Thymus (tissue), 14 donors: ENCODE measurements at places on chromosomes 6 and 20. TPM values are rescaled to one million over a fixed set of nuclear protein-coding genes. Genes with fewer than 3 reads are reported as not detected.

- peaks cover 75% of the 10 kb centered on the region for H3K27me3 ChIP-seq
- no peaks in the 10 kb centered on the region for H3K4me1 ChIP-seq
- DNase-seq, result no peak
- no peak overlapping the region for H3K27ac ChIP-seq
- H3K4me3 ChIP-seq, result no peak overlapping the region
- H3K36me3 ChIP-seq, result no peaks in the 10 kb centered on the region
These were observed 15.0 kb upstream of the ABHD16B start for GRCh38 chr20:63846128-63846771.

DNA sequence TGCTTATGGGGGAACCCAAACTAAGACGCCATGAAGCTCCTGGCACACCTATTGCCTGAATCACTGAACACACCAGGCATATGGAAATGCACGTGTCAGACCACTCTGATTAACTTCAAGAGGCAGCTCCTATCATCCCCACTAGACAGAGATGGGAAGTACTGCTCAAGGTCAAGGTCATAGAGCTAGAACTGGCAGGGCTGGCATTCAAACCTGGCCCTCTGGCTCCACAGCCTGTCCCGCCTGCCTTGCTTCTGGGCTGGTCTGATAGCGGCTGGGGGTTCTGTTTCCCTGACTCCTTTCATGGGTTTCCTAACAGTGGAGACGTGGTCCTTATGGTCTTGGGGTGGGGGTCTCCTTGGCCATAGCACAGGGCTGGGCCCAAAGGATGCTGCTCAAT, 22.6 kb upstream of the DSN1 start:
- H3K27me3 ChIP-seq, result no peaks in the 10 kb centered on the region
- DNase-seq, result no peak
- H3K4me3 ChIP-seq, result no peak overlapping the region
- H3K4me1 ChIP-seq, result no peaks in the 10 kb centered on the region

DNA sequence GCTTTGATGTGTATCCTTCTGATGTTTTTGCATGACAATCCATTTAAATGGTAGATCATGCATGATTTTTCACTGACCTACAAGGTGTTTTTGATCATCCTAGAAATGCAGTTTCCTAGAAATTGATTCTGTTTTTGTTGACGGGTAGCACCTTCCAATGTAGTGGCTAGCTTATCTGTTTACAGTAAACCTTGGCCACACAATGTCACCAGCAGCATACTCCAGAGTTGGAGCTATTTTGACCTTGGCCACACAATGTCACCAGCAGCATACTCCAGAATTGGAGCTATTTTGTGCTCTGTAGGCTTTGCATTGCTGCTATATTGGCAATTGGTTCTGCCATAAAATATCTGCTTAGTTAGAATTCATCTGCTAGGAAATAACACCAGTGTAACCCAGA, 74.6 kb upstream of the NAA20 start:
- no peaks in the 10 kb centered on the region for H3K36me3 ChIP-seq
- no peak for DNase-seq
- H3K27me3 ChIP-seq, result no peaks in the 10 kb centered on the region
- no peak overlapping the region for H3K4me3 ChIP-seq
- H3K4me1 ChIP-seq, result no peaks in the 10 kb centered on the region
- no peak overlapping the region for H3K27ac ChIP-seq

DNA sequence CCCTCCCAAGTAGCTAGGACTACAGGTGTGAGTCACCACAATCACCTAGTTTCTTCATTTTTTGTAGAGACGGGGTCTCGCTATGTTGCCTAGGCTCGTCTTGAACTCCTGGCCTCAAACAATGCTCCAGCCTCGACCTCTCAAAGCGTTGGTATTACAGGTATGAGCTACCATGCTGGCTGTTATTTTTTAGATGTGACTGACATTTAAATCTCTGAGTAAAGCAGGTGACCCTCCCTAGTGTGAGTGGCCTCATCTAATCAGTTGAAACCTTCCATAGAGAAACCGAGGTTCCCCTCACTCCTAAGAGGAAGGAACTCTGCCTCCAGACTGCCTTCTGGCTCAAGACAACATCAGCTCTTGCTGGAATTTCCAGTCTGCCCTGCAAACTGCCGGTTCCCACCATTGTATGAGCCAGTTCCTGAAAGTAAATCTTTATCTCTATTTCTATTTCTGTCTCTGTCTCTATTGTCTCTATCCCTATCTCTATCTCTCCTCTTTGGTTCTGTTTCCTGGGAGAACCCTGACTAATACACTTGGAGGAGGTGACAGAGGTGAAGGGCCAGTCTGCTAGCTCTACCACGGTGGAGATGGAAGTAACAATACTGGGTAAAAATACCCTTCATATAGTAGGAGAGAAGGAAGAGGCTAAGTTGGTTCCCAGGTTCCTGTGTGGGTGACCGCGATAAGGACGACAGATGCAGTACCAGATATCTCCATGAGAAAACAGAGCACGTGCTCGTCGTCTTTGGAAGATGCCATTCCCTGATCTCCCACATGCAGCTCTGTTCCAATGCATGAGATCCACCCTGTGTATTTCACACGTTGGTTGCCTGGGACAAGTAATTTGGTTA, 81.0 kb downstream of the MYB start:
- H3K27me3 ChIP-seq, result no peaks in the 10 kb centered on the region
- H3K27ac ChIP-seq, result no peak overlapping the region
- DNase-seq, result no peak
- peaks cover 33% of the 10 kb centered on the region for H3K4me1 ChIP-seq
- H3K4me3 ChIP-seq, result no peak overlapping the region

- no peaks in the 10 kb centered on the region for H3K36me3 ChIP-seq
- no peak for DNase-seq
- no peak overlapping the region for H3K27ac ChIP-seq
- H3K4me3 ChIP-seq, result no peak overlapping the region
- H3K4me1 ChIP-seq, result no peaks in the 10 kb centered on the region
- no peaks in the 10 kb centered on the region for H3K27me3 ChIP-seq
These were observed 78.0 kb downstream of the YTHDF1 start for GRCh38 chr20:63137851-63138415.

DNA sequence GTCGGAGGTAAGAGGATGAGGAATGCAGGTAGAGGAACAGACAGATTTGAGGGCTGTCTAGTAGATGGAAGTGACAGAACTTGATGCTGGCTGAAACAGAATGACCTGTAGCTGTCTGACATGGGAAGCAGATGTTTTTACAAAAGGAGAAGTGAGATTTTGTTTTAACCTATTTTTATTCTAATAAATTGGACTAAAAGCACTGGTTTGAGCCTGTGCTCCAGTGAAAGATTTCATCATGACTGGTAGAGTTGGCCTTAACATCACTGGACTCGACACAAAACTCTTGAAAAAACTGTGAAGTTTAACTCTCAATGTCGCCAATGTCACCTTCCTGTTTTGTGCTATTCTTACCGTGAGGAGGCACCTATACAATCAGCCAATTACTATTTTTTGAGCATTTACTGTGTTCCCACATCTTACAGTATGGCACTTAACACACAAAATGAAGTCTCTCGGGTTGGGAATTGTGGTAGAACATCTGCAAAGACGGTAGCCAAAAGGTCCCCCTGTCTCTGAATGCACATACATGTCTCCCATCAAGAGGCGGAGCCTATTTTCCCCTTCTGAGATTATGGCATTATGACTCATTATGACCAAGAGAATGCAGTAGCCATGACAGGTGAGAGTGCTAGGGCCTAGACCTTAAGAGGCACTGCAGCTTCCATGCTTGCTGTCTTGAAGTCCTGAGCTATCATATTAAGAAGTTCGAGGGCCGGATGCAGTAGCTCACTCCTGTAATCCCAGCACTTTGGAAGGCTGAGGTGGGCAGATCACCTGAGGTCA, 93.2 kb downstream of the FOXF2 start:
- no peak overlapping the region for H3K27ac ChIP-seq
- H3K36me3 ChIP-seq, result no peaks in the 10 kb centered on the region
- no peaks in the 10 kb centered on the region for H3K27me3 ChIP-seq
- DNase-seq, result no peak
- H3K4me3 ChIP-seq, result no peak overlapping the region

DNA sequence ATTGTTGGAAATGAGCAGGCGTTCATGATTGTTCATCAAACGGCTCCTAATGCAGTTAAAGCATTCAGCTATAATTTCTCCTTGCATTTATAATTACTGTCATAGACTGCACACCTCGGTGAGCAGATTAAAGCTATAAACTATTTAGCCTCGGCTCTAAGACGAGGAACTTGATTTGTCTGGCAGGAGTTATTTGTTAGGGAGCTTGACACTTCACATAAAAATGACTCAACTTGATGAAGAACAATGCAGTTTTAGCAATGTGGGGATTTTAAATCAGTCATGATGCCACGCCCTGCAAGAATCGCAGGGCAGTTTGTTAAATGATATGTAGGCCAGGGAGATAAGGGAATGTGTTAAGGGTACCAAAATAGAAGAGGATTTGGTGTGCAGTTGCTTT, 290.2 kb downstream of the TSHZ2 start:
- no peaks in the 10 kb centered on the region for H3K27me3 ChIP-seq
- H3K27ac ChIP-seq, result no peak overlapping the region
- no peak for DNase-seq
- H3K4me3 ChIP-seq, result no peak overlapping the region
- no peaks in the 10 kb centered on the region for H3K4me1 ChIP-seq

- no peak for DNase-seq
- peaks cover 3% of the 10 kb centered on the region for H3K4me1 ChIP-seq
- H3K36me3 ChIP-seq, result no peaks in the 10 kb centered on the region
- H3K4me3 ChIP-seq, result no peak overlapping the region
- peaks cover 5% of the 10 kb centered on the region for H3K27me3 ChIP-seq
- H3K27ac ChIP-seq, result no peak overlapping the region
These were observed 38.2 kb downstream of the MDFI start for GRCh38 chr6:41676431-41676830.

DNA sequence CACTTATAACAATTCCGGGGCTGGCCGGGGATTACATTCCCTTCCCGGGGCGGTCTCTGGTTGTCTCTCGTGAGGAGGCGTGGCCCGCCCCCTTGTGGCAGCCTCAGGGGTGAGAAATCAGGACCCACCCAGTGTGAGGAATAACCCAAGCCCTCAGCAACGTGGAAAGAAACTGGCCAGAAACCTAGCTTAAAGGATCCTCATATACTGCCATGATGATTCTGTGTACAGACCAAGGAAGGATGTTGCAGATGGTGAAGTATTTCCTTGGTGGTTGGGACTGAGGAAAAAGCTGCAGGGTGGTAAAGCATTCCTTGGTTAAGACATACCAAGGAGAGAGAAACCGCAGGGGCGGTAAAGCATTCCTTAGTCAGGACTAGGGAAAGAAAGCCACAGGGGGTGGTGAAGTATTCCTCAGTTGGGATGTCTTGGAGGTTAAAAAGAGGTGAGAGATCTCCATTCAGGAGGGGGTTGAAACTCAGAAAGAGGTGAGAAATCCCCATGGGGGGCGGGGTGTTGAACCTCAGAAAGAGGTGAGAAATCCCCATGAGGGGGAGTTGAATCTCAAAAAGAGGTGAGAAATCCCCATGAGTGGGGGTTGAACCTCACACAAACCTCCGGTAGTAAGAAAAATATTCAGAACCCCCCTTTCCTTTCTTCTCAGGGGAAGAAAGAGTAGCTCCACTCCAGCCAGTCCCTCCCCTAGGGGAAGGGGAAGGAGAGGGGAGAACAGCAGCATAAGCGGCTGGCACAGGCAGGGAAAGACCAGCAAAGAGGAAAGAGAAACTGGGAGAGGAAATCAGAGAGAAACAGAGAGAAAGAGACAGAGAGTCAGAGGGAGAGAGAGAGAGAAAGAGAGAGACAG, 238.1 kb downstream of the RNGTT start:
- no peak for DNase-seq
- no peaks in the 10 kb centered on the region for H3K4me1 ChIP-seq
- H3K36me3 ChIP-seq, result no peaks in the 10 kb centered on the region

- DNase-seq, result no peak
- no peaks in the 10 kb centered on the region for H3K27me3 ChIP-seq
- H3K36me3 ChIP-seq, result no peaks in the 10 kb centered on the region
- H3K4me1 ChIP-seq, result peaks cover 11% of the 10 kb centered on the region
- no peak overlapping the region for H3K27ac ChIP-seq
These were observed 34.4 kb upstream of the ARHGAP18 start for GRCh38 chr6:129744201-129744879.

DNA sequence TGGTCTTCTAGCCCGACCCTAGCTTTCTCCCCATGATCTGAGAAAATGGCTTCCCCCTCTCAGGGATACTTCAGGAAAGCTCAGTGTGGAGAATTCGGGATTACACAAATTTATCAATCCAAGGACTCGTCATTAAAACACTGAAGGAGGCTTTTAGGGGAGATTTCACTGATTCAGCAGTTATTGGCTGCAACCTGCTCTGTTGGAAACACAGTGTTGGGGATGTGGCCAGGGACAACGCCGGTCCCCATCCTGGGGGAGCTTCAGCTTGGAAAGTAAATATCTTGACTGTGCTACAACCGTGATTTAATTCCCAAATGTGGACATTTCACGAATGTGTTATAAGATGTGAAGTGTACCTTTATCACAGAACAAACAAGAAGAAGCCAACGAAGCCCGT, 44.8 kb upstream of the ZNF831 start:
- H3K36me3 ChIP-seq, result no peaks in the 10 kb centered on the region
- H3K4me3 ChIP-seq, result no peak overlapping the region
- DNase-seq, result no peak
- peaks cover 7% of the 10 kb centered on the region for H3K4me1 ChIP-seq

DNA sequence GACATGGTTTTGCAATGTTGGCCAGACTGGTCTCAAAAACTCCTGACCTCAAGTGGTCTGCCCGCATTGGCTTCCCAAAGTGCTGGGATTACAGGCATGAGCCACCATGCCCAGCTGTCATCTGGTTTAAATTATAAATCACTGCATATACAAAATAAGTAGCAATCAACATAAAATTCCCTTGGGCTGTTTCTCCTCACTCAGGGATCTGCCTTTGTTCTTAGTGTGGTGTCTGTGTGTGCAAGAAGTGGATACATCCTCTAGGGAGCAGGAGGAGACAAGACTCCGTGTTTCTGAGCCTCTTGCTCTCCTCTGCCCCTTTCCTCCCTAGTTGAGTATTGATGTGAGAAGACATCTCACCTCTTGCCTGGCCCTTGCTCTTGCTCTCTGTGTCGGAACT, 65.2 kb upstream of the ADGRF4 start:
- H3K27me3 ChIP-seq, result no peaks in the 10 kb centered on the region
- no peaks in the 10 kb centered on the region for H3K36me3 ChIP-seq
- peaks cover 9% of the 10 kb centered on the region for H3K4me1 ChIP-seq
- H3K4me3 ChIP-seq, result no peak overlapping the region
- DNase-seq, result no peak

DNA sequence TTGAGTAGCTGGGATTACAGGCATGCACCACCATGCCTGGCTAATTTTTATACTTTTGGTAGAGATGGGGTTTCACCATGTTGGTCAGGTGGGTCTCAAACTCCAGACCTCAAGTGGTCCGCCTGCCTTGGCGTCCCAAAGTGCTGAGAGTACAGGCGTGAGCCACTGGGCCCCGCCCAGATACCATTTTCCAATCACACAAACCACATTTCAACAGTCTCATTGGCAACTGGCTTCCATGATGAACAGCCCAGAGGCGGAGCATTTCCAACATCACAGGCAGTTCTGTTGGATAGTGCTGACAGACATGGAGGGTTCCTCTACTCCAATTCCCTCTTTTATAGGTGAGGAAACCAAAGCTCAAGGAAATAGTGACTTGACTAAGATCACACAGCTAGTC, 43.9 kb upstream of the PLCB4 start:
- no peaks in the 10 kb centered on the region for H3K4me1 ChIP-seq
- H3K27me3 ChIP-seq, result no peaks in the 10 kb centered on the region
- no peaks in the 10 kb centered on the region for H3K36me3 ChIP-seq
- no peak overlapping the region for H3K4me3 ChIP-seq

Gene FAM209B
- 0.42 TPM for total RNA-seq

Gene SLC52A3
- 0.05 TPM for total RNA-seq

Gene CCN5
- 0.05 TPM for total RNA-seq

Gene PROKR2
- total RNA-seq, result not detected

Gene SAMD3
- 23.9 TPM for total RNA-seq

Gene GNAS-AS1
- total RNA-seq, result 0.76 TPM

Gene LY6G6F
- 0.05 TPM for total RNA-seq

Gene LEMD2
- total RNA-seq, result 39.6 TPM
